ENCODE measurements at places on chromosomes 7 and 10. TPM values are rescaled to one million over a fixed set of nuclear protein-coding genes. Genes with fewer than 3 reads are reported as not detected.

Gene WEE2
- total RNA-seq = not detected

Gene SPDYE11
- total RNA-seq = not detected

Gene SCIN
- total RNA-seq = 0.13 TPM

DNA sequence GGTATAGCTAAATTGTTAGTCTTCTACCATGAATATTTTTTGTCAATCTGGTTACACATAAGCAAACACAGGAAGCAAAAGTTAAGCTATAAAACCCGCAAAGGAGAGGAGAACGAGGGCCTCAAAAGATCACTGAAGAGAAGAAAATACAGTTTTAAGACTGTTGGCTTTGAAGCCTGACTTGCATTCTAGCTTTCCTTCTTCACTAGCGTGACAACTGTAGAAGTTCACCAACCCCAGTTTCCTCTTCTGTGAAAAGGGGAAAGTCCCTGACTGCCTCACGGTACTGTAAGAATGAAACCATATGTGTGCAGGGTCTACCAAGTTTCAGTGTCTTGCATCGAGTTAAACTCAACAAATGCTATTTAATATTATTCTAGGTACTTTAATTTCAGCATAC lies 7.5 kb upstream of the LRRN3 start:
- no peak for DNase-seq

- DNase-seq = no peak
Measured at GRCh38 chr10:30704026-30704600, 74.6 kb upstream of the LYZL2 start.

DNA sequence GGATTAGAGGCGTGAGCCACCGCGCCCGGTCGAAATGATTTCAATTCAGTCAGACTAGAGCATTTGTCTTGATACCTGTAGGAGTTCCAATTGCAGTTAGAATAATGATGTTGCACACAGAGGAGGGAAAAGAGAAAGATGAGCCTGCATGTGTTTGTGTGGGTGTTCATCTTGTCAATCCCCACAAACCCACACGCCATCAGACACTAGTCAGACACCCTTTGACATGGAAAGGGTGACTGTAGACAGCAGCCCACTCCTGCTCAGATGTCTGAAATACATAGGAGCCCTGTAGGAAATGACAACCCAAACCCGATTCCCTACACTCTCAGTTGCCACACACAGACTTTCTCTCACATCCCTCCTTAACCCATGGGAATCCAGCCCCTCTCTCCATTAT lies 92.0 kb downstream of the ABLIM1 start:
- no peak for DNase-seq

DNA sequence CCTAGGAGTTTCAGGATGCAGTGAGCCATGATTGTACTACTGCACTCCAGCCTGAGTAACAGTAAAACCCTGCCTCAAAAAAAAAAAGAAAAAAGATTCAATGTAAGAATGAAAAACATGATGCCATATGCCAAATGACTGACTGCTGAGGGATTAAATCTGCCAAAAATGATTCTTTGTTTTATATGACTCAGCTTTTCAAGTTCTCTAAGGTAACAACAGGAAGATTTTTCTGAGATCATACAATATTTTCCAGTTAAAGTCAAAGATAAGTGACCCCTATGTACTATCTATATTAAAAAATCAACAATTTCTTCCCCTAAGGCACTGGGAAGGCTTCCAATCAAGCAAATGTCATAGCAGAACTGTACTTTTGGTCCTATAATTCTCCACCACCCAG lies 271.2 kb upstream of the IMMP2L start:
- no peak for DNase-seq

Gene ASB10
- total RNA-seq = 42.6 TPM

Gene PPP2R2D
- total RNA-seq = 33.9 TPM

Gene ZNF107
- 0.94 TPM for total RNA-seq

- DNase-seq = no peak
Measured at GRCh38 chr7:138449580-138449979, 10.5 kb upstream of the TRIM24 start.

DNA sequence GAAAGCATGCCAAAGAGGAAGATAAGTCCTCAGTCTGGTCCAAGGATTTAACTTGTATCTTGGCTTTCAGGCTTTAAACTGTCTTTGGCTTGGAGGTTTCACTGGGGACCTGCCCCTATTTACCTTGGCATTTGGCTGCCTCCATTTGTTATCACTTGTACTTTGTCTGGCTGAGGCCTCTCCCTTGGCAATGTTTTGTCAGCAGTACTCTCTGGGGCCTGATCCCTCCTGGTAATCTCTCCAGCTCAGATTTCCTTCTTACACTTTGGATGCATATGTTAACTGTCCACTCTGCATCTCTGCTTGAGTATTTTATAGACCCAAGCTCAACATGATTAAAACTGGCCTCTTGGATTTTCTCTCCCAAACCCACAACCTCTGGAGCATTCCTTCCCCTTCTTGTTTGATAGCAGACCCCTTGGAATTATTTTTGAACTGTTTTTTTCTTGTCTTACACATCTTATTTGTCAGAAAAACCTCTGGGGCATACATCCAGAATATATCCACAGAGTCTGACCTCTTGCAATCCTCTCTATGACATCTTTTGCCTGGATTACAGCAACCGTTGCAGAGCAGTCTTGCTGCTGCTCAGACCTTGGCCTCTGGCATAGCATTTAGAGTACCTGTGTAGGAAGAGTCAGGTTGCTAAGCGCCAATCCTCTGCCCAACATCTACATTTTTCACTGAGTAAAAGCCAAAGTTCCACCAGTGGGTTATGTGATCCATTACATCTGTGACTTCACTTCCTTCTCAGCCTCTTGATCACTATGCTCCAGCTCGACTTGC lies 35.2 kb downstream of the ZNF487 start:
- no peak for DNase-seq

- DNase-seq = no peak
Measured at GRCh38 chr7:11343818-11344413, 370.2 kb downstream of the PHF14 start.

Data from Right ventricle myocardium superior (tissue), 1 donor.